Activated naive CD8-positive, alpha-beta T cell treated with anti-CD3 and anti-CD28 coated beads, Interleukin-2, amount 50 U/mL, for 16 hours (primary cell): ENCODE measurements at places on chromosomes 13 and 19.

DNA sequence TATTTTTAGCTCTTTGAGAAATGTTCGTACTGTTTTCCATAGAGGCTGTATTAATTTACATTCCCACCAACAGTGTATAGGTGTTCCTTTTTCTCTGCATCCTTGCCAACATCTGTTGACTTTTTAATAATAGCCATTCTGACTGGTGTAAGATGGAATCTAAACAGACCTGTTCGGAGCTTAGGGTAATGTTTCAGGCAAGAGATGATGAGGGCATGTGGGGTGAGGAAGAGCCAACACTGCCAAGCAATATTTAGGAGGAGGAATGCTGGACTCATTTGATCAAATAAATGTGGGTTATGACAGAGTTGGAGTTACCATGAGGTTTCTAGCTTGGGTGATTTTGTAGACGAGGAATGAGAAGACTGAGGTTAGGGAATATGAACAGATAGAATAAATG, 382.9 kb downstream of the KLF12 start:
- no peak for DNase-seq

- no peak for DNase-seq
Measured at GRCh38 chr13:69601661-69602060, 506.0 kb upstream of the ATXN8OS start.

DNA sequence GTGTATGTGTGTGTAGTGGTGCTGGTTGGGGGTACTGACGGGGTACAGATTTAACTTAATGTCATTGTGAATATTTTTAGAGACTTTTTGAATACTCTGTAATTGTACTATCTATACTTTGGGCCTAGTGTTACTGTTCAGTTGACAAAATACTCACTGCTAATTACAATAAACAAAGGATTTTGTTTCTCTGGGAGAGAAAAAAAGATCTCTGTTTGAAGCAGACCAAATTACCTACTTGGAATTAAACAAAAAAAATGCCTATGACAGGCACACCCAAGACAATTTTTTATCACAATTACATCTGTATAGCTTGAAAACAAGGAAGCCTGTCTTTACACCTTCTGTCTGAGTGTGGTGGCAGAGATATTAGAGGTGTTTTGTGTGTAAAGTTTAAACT, 45.1 kb downstream of the OLFM4 start:
- DNase-seq = no peak

DNA sequence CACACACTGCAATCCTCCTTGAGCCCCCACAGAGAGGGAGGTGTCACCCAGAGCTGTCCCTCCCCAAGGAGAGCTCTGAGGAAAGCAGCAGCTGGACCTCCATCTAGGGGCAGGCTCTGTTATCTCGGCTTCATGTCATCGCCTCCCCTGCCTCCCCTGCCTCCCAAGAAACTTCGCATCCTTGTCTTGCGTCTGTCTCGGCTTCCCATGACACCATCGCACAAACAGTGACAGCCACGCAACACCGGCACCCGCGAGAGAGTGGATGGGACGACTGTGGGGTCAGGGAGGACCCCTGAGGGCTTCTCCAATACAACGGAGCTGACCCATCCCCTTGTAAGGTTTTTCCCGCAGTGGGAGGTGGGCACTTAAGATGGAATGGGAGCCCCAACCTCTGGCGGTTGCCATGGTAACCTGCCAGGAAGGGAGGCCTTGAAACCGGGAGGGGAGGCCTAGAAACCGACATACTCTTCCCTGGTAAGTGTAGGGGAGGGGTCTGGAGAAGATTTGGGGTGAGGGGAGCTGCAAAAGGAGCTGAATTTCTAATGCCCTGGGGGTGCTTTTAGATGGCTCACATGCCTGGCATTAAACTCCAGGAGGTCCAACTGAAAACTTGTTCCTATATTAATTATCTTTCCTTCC, 16.3 kb downstream of the TLE2 start:
- DNase-seq = no peak

DNA sequence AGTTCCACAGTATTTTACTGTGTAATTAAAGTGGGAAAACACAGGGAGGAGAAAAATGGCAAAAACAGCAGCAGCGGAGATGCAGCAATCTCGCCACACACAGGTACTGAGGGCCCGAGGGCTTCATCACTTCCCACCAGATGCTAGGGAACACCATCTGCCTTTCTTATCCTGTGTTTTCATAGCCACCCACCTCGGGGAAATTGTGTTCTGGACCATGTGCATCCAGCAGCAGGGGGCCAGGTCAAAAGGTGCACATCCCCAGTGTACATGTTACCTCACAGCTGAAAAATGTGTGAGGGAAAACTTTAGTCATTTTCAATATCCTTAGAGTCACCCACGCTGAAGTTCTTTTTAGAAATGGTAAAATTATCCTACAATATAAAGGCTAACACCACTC, 30.2 kb downstream of the PDCD5 start:
- DNase-seq = no peak

DNA sequence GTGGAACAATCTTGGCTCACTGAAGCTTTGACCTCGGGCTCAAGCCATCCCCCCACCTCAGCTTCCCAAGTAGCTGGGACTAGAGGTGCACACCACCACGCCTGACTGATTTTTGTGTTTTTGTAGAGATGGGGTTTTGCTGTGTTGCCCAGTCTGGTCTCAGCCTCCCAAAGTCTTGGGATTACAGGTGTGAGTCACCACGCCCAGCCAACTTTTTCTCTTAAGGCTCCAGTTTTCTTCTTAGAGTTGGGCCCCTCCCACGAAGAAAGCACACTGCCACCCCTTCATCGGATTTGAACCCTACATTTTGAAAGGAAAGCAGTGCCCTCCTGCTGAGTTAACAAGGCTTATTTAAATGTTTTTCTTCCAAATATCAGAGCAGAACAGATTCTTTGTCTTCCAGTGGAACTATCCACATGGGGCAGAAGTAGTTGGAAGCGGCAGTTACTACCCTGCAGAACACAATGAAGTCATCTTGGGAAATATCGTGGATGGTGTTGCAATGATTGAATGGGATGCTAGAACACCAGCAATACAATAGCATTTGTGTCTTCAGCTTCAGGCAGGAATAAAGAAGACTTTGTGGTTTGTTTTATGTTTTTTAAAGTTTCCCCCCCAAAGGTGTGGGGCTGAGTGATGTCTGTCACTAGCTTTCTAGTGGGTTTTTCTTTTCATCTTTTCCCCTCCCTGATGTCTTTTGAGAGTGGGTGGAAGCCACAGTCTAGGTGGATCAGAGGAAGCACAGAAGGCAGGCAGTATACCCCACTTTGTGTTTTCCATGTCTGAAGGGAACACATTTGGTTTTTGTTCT, 8.9 kb downstream of the ACTN4 start:
- peak; percentile 11 for DNase-seq

DNA sequence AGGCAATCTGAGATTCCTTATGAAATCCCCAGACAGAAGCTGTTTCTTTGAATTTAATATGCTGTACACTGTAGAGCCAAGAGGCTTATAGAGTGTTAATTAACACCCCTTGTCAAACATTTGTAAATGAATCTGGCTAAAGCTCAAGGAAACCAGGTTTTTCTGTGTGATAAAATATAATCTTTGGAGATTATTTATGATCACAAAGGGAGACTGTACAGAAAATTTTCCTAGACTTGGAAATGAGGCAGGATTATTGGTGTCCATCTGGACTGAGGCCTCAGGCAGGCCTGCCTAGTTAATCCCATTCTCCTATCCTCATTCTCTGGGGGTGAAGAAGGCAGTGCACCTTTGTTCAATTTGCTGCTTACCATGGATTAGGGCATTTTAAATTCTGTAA, 17.8 kb downstream of the KL start:
- DNase-seq = no peak

DNA sequence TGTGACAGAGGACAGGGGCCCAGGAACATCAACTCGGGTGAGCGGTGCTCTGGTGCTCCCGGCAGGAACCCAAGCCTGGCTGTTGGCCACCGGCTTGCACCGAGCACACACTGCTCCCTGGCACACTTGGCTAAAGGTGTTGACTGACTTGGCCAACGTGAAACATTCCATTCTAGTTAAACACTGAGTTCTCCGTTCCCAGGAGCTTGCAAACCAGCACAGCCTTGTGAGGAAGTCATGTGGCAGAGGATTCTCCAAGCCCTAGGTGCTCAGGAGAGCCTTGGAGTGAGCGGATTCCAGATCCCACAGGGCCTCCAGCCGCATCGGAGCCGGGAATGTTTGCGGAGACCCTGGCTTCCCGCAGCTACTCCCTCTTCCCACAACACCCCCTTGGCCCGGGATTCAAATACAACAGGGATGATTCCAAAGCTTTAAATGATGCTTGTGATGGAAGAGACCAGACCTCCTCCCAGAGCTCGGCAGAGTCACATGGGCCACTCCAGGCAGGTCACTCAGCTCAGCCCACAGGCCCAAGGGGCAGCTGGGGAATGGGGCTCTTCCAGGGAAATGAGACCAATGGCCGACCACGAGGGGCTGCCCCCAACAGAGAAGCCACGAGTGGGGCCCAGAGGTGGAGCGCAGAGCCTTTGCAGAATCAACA, 2.9 kb downstream of the C13orf46 start:
- DNase-seq = no peak

DNA sequence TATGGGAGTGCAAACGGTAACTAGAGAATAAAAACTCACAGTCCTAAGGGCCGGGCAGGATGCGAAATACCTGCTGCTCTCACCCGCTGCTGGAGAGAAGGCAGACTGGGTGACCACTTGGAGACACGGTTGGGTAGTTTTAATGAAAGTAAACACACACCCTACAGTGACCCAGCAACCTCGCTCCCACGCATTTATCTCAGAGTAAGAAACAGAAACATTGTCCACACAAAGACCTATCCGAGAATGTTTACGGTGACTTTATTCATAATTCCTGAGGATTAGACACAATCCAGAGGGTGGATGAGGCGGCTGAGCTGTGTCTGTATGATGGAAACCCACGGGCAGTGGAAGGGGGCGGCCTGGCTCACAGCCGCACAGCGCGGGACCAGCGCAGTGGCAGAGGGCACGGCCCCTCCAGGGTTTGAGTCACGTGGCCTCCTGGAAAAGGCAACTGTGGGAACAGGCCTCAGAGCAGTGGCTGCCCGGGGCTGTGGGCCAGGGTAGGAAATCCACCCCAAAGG, 73.5 kb upstream of the C13orf46 start:
- DNase-seq = no peak

- no peak for DNase-seq
Measured at GRCh38 chr13:55229906-55230569, 1910.7 kb upstream of the PRR20A start.

DNA sequence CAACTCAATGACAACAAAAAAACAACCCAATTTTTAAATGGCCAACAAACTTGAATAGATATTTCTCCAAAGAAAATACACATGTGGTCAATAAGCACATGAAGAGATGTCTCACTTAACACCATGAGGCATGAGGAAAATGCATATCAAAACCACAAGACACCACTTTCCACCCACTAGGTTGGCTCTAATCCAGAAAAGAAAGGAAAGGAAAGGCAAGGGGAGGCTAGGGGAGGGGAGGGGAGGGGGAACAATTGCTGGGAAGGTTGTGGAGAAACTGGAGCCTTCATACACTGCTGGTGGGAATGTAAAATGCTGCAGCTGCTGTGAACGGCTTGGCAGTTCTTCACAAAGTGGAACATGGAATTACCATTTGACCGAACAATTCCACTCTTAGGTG, 854.3 kb downstream of the UQCRFS1 start:
- no peak for DNase-seq

DNA sequence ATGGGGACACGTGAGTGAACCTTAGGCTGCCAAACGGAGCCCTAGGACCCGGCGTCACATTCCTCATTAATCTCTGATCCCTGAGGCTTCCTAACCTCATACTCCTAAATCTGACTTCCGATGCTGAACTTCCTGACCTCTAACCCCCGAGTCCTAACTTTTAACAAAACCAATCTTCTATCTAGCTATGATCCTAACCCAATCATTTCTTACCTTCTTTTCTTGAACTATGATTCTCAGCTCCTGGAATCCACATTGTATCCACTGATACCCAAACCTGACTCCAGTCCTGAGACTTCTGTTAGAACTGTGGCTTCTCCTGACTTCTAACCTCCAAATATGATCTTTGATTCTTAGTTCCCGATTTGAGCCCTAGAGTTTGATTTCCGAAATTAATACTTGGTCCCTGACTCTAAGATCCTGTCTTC, 447 bp downstream of the NFKBIB start:
- DNase-seq = no peak

DNA sequence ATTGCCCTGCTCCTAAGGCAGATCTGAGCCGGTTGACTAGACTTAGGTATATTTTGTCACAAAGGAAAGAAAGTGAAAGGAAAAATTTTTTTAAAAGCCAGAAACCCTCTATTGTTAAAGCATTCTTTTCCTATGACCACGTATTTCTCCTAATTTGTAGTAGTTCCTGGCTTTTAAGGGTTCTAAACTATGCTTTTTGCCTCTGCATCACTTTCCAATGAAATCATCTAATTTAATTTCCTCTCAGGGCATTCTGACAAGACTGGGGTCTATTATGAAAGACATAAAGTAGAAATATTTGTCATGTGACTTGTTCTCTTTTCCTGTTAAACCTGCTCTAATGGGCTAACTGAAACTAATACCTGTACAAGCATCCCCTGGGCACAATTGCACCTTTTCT, 233.0 kb upstream of the PRR20A start:
- DNase-seq = no peak

GRCh38 chr19:56087647-56088496, 33.2 kb downstream of the ZNF787 start:
- no peak for DNase-seq

GRCh38 chr19:4593409-4593851, 33.9 kb upstream of the SEMA6B start:
- no peak for DNase-seq

- DNase-seq = no peak
Measured at GRCh38 chr13:108962654-108963053, 333.2 kb downstream of the MYO16 start.

DNA sequence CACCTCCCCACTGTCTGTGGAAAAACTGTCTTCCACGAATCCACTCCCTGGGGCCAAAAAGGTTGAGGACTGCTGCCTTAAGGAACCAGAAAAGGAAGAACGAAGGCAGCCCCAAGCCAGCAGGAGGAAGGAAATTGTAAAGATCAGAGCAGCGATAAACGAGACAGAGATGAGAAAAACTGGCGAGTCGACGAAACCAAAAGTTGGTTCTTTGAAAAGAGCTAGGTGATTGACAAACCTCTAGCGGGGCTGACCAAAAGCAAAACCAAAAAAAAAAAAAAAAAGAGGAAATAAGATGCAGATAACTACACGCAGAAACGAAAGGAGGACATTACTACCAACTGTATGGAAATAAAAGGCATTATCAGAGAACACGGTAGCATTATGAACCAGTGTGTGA, 76.9 kb downstream of the GADD45B start:
- DNase-seq = no peak

GRCh38 chr13:109779876-109780510, 6.4 kb downstream of the IRS2 start:
- DNase-seq = no peak

- DNase-seq = no peak
Measured at GRCh38 chr19:18434411-18435175, 3.3 kb downstream of the ISYNA1 start.
